CD8-positive, alpha-beta memory T cell (primary cell): ENCODE measurements at places on chromosomes 7 and 10. TPM values are rescaled to one million over a fixed set of nuclear protein-coding genes. Genes with fewer than 3 reads are reported as not detected.

DNA sequence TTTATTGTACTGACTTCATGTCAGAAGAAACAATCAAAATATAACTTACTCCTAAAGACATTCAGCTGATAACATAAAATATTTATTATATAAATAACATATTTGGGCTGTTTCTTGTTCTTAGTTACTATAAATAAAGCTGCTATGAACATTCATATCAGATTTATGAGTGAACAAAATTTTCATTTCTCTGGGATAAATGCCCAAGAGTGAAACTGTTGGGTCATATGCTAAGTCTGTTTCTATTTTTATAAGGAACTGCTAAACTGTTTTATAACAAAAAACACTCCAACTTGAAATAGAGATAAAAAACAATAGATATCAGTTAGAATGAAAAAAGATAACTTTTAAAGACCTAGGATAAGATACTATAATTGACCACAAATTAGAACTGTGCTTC, 26.5 kb upstream of the CC2D2B start:
- DNase-seq = no peak

GRCh38 chr7:151832138-151832537, 44.8 kb downstream of the PRKAG2 start:
- DNase-seq = no peak

- DNase-seq = no peak
Observed at GRCh38 chr10:36109399-36110023, 467.4 kb upstream of the FZD8 start.

Gene LRMDA
- not detected for total RNA-seq

Gene GALNT17
- total RNA-seq = not detected

GRCh38 chr7:80859272-80859970, 59.4 kb downstream of the SEMA3C start:
- DNase-seq = no peak

- no peak for DNase-seq
Observed at GRCh38 chr10:69208761-69209160, 11.4 kb upstream of the HKDC1 start.

DNA sequence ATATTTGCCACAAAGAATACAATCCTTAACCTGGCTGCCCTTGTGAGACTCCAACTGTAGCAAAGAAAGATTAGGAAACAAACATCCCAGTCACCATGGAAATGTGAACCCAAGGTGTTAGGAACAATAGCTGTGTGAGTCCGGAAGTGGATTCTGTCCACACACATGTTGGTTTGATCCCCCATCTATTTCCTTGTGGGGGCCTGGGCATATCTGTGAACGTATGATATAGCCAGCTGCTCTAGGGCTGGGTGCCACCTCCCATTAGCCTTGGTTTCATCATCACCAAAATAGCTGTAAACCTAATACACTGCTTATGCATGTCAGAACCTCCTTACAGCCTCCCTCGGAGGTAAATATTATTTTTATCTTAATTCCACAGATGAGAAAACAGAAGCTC, 26.4 kb downstream of the GRK5 start:
- no peak for DNase-seq
